Colonic mucosa (tissue), 4 donors: ENCODE measurements at places on chromosomes 6 and 20. TPM values are rescaled to one million over a fixed set of nuclear protein-coding genes. Genes with fewer than 3 reads are reported as not detected.

PEX7 gene
- 11.3 TPM for total RNA-seq

THBS2 gene
- total RNA-seq = 5.3 TPM

C6orf52 gene
- 0.99 TPM for total RNA-seq

TREM1 gene
- total RNA-seq = 1.4 TPM

IDH3B gene
- 140 TPM for total RNA-seq

PGC gene
- total RNA-seq = 1.7 TPM

BPIFA1 gene
- total RNA-seq = not detected

CDC5L gene
- total RNA-seq = 20.8 TPM

DNA sequence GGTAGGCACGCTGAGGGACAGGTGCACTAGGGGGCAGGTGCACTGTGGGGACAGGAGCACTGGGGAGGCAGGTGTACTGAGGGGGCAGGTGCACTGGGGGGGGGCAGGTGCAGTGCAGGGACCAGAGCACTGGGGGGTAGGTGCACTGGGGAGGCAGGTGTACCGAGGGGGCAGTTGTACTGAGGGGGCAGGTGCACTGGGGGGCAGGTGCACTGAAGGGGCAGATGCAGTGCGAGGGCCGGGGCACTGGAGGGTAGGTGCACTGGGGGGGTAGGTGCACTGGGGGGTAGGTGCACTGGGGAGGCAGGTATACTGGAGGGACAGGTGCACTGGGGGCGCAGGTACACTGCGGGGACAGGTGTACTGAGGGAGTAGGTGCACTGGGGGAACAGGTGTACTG, 39.5 kb downstream of the DAAM2 start:
- no peak overlapping the region for H3K4me3 ChIP-seq
- H3K27ac ChIP-seq = no peak overlapping the region
- H3K4me1 ChIP-seq = no peaks in the 10 kb centered on the region
- H3K36me3 ChIP-seq = no peaks in the 10 kb centered on the region

DNA sequence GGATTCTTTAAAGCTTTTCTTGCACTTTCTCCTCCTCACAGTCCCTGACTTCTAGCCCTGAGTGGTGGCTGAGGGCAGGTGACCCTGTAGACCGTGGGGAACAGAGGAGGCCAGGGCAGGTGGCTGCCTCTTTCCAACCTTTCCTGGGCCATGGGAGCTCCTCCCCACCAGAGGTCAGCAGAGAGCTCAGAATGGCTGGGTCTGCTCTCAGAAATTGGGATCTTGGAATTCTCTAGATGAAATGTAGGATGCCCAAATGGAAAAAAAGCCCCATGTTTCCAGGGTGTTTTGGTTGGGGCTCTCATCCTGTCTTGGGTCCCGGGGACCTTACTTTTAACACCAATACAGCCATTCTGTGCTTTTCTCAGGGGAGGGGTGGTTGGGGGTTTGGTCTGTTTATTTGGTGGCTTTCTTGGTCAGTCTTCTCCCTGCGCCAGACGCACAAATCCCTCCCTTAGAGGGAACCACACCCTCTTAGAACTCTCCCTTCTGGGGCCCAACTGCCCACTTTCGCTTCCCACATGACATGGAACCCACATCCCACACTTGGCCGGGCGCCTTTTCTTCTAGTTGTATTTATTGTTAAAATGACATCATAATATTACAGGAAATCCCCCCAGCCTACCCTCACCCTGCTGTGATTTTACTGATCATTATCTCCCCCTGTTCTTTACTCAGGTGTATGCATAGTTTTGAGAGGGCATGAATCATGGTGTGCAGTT, 17.9 kb downstream of the GNAS start:
- no peak overlapping the region for H3K27ac ChIP-seq
- no peaks in the 10 kb centered on the region for H3K27me3 ChIP-seq
- no peak overlapping the region for H3K4me3 ChIP-seq
- H3K36me3 ChIP-seq = no peaks in the 10 kb centered on the region
- DNase-seq = peak; percentile 76

GRCh38 chr6:45507186-45507585, 129.5 kb upstream of the SUPT3H start:
- no peak overlapping the region for H3K27ac ChIP-seq
- no peak overlapping the region for H3K4me3 ChIP-seq
- no peaks in the 10 kb centered on the region for H3K27me3 ChIP-seq
- H3K4me1 ChIP-seq = no peaks in the 10 kb centered on the region

DNA sequence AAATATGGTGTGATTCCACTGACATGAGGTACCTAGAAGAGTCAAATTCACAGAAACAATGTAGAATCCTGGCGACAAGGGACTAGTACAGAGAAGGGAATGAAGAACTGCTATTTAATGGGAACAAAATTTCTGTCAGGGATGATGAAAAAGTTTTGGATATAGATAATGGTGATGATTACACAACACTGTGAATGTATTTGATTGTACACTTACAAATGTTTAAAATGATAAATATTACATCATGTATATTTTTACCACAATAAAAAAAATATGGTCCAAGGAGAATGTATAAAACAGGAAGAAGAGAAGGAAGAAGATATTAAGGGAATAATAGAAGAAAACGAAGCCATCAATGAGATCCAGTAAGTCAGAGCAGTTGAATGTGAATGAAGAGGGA, 8.4 kb upstream of the E2F3 start:
- H3K36me3 ChIP-seq = no peaks in the 10 kb centered on the region
- H3K4me1 ChIP-seq = no peaks in the 10 kb centered on the region
- no peak overlapping the region for H3K27ac ChIP-seq
- no peaks in the 10 kb centered on the region for H3K27me3 ChIP-seq
- no peak for DNase-seq

DNA sequence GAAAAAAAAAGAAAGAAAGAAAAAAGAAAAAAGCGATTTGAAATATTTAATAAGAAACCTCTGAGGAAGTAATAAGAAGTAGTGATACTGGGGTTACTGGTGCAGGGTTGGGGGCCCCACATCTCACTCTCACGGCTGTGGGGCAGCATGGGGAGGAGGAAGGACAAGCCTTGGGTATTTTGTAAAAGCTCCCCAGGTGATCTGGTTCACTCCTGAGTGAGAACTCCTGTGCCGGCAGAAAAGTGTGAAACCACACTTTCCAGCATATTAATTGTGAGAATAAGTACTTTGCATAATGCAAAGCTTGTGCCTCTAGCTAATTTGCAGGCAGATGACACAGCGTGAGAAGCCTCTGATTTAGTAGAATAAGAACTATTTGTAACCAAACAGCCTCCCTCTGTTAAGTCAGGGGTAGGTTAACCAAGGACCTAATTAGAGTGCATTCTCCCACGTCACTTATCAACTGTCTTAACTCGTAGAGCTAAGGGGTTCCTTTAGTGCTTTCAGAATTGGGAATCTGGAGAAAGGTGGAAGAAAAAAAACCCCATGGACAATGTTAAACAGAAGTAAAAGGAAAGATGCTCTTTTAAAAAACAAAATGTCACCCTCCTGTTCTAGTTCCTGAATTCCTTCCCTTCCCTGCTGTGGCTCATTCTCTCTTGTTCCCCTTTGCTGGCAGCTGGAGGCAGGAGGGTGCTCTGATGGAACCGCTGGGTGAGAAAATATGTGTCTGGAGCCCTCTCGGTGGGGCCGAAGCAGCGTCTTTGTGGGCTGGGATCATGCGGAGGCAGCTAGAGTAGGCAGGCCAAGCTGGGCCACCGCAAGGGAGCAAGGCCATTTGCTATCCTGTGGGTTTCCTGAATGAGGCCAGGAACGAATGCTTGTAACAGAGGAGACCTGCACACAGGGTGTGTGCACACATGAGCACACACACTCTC, 108.7 kb downstream of the FYN start:
- H3K36me3 ChIP-seq = no peaks in the 10 kb centered on the region
- H3K4me1 ChIP-seq = no peaks in the 10 kb centered on the region
- no peaks in the 10 kb centered on the region for H3K27me3 ChIP-seq
- no peak overlapping the region for H3K27ac ChIP-seq
- no peak overlapping the region for H3K4me3 ChIP-seq
- DNase-seq = no peak

- DNase-seq = no peak
- no peak overlapping the region for H3K27ac ChIP-seq
- H3K4me1 ChIP-seq = no peaks in the 10 kb centered on the region
Observed at GRCh38 chr20:58978351-58979190, 2.5 kb upstream of the NELFCD start.

DNA sequence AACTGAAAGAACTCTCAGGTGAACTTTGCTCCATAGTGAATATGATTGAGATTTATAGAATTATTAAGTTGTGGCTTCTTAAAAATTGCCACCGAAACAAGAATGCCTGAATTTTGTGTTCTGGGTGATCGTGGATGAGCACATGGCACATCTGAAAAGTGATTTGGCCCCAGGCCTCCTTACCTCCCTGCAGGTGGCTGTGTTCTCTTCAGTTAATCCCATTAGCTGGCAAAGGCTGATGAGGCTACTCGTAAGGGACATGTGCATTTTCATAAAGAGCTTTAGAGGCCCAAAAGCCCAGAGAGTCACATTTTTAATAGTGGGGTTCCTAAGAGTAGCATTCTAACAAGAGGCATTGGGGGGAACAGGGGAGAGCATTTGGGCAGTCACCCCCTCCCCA, 22.6 kb downstream of the GNAS start:
- no peaks in the 10 kb centered on the region for H3K4me1 ChIP-seq
- H3K36me3 ChIP-seq = no peaks in the 10 kb centered on the region
- H3K27ac ChIP-seq = no peak overlapping the region
- H3K4me3 ChIP-seq = no peak overlapping the region

DNA sequence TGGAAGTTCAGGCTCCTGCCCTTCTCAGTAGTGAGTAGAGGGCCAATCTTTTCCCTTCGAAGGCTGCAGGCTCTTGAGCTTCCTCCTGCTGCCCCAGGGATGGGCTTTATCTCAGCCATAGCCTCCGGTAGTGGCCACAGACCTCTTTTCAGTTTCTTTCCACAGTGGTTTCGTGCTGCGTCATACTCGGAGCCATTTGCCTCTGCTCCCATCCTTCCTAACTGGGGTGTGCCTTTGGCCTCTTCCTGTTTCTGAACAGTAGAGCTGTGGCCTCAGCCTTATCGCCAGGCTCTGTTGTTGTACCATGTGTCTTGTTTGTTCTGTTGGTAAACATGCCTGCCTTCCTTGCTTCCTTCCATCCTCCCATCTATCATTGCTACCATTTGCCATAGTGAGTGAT, 54.1 kb downstream of the TULP4 start:
- no peak overlapping the region for H3K27ac ChIP-seq
- H3K36me3 ChIP-seq = no peaks in the 10 kb centered on the region
- no peaks in the 10 kb centered on the region for H3K27me3 ChIP-seq
- no peak for DNase-seq
- no peaks in the 10 kb centered on the region for H3K4me1 ChIP-seq

DNA sequence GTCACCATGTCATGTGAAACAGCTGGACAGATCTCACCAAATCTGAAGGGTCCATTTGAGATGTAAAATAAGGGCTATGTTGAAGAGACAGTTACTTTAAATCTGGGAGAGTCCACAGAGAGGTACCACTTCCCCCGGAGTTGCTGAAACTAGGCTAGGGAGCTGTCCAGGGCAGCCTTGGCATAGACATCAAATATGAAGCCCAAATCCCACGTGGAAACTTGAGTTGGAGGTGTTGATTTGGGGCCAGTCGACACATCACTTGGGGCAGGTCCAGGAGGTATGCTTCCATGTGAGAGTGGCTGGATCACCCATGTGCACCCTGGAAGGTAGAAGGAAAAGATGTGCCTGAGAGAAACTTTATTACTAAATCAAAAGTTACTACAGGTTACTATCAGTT, 12.0 kb upstream of the SERPINB9 start:
- no peak overlapping the region for H3K27ac ChIP-seq
- no peak for DNase-seq
- no peak overlapping the region for H3K4me3 ChIP-seq
- H3K36me3 ChIP-seq = no peaks in the 10 kb centered on the region

GRCh38 chr20:13791540-13792459, 7.0 kb downstream of the NDUFAF5 start:
- no peaks in the 10 kb centered on the region for H3K27me3 ChIP-seq
- H3K27ac ChIP-seq = no peak overlapping the region
- no peak for DNase-seq
